ENCODE measurements at places on chromosomes 1 and 21.

- no peak for DNase-seq
These were observed 21.7 kb downstream of the ARHGEF10L start for GRCh38 chr1:17561247-17561548.

DNA sequence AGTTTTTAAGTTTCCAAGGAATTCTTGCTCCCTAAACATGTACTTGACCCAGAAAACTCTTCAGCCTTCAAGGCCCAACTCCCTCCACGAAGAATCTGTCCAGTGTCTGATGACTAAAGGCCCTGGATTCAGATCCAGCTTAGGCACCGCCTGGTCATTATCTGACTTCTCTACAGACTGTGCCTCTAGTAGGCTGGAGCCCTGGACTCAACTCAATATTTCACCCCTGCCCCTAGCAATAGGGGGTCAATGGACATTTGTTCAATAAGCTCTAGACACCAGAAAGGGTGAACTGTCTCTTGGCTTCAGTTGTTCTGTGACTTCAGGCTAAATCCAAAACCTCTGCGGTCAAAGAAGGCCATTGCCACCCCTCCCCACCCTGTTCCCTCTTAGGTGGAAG lies 34.5 kb downstream of the NUAK2 start:
- DNase-seq = no peak

- DNase-seq = no peak
These were observed 912.6 kb downstream of the TTLL7 start for GRCh38 chr1:83086346-83086745.

- DNase-seq = no peak
These were observed 39.3 kb downstream of the CDKN2C start for GRCh38 chr1:51009381-51009780.

DNA sequence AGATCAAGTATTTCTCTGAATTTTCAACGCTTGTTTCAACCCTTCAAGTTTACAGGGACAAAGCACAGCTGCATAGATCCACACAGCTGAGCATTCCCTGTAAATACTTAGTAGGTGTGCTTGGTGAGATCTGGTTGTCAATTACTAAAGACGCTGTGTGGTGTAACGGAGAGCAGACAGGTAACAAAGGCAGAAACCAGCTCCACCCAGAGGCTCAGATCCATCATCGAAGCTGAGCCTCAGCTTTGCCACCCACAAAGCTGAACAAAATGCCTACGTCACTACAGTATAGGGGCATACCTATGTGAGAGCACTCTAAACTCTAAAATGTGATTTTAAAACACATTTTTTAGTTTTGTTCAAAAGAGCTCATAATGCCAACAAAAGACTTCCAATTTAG lies 38.7 kb downstream of the PACC1 start:
- no peak for DNase-seq

DNA sequence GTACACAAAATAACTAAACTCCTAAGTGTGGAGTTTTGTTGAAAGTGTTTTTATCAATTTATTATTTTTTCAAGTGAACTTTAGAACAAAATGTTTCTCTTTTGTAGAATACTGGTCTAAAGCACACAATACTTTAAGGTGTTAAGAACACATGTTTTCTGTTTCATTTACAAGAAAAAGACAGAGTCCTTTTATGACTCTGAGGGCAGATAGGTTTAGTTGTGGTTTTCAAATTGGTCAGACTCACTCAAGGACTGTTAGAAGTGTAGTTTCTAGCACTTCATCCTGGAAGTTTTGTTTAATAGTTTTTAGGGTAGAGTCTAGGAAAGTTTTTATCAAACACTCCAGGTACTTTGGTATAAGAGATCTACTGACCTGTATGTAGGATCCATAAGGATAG lies 376.5 kb downstream of the LRRIQ3 start:
- DNase-seq = no peak

- no peak for DNase-seq
These were observed 67.7 kb upstream of the RAB4A start for GRCh38 chr1:229203030-229203751.

DNA sequence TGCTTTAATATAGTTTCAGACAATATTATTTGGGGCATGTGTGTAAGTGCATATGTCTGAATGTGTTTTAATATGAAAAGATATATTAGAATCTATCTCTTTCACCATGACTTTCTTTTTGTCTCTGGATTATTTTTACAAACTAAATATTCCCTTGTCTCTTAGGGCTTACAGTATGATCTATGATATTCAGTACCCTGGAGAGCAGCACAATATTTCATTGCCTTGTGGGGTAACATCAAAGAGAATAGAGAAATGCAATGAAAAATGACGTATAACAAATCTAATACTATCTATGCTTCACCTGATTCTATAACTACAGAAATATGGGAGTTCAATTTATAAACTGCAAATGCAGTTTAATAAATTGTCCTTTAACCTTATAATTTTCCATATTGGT lies 2084.5 kb downstream of the MRPL39 start:
- DNase-seq = no peak

- DNase-seq = no peak
These were observed 35.3 kb downstream of the GDAP2 start for GRCh38 chr1:117894078-117894477.

GRCh38 chr1:163056831-163057230 lies 12.3 kb upstream of the RGS4 start:
- DNase-seq = no peak

Measured in T-helper 17 cell (primary cell).